Foreskin fibroblast (primary cell): ENCODE measurements at places on chromosomes 6 and 20.

GRCh38 chr6:9943026-9943425 is 471.8 kb downstream of the TFAP2A start:
- no peak for DNase-seq

- no peak for DNase-seq
Observed at GRCh38 chr20:53346335-53346648, 247.3 kb downstream of the ZNF217 start.

- no peak for DNase-seq
Observed at GRCh38 chr20:3630429-3630828, 32.8 kb downstream of the GFRA4 start.

GRCh38 chr20:49501917-49502316 is 19.4 kb upstream of the KCNB1 start:
- DNase-seq = no peak

GRCh38 chr6:108755257-108756240 is 92.7 kb upstream of the ARMC2 start:
- peak; percentile 51 for DNase-seq

DNA sequence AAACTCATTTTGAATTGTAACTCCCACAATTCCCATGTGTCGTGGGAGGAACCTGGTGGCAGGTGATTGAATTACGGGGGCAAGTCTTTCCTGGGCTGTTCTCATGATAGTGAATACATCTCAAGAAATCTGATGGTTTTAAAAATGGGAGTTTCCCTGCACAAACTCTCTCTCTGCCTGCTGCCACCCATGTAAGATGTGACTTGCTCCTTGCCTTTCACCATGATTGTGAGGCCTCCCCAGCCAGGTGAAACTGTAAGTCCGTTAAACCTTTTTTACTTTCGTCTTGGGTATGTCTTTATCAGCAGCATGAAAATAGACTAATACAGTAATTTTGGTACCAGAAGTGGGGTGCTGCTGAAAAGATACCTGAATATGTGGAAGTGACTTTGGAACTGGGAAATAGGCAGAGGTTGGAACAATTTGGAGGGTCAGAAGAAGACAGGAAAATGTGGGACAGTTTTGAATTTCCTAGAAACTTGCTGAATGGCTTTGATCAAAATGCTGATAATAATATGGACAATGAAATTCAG is 41.4 kb upstream of the SAMHD1 start:
- DNase-seq = no peak

DNA sequence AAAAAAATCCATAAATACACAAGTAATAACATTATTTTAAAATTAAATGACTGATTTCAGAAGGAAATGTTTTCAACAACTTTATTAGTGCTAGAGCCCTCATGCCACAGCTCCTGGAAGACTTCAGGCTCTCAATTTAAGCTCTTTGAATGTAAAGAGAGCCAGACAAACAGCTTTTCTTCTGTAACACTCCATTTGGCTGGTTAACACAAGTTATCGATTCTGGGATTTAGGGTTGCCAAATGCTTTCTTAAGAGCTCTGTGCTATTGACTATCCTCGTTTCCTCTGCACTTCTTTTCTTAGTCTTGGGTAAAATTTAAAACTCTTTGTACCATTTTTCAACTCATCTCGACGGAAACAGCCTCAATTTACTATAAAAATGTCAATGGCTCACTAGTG is 402.5 kb downstream of the PRKN start:
- DNase-seq = no peak

DNA sequence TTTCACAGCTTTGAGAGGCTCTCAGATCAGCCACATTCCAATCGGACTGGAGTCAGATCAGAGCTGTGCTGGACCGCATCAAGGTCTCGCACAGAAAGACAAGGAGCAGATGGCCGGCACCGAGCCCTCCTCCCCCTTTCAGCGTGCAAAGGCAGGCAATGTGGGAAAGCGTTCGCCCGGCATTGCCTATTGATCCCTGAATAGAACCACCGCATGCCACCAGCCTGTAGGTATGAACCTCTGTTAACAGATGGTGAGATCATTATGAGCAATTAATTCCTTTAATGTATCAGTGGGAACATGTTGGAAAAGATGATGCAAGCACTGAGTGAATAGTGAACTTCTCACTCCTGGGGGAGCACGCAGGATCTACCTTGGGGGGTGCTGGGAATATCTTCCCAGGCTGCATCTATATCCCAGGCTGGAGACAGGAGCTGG is 117.5 kb upstream of the ID4 start:
- DNase-seq = peak; percentile 78

- no peak for DNase-seq
Observed at GRCh38 chr20:36644032-36644705, 1.8 kb downstream of the SLA2 start.

- no peak for DNase-seq
Observed at GRCh38 chr6:103715269-103715668, 1144.5 kb downstream of the HACE1 start.

DNA sequence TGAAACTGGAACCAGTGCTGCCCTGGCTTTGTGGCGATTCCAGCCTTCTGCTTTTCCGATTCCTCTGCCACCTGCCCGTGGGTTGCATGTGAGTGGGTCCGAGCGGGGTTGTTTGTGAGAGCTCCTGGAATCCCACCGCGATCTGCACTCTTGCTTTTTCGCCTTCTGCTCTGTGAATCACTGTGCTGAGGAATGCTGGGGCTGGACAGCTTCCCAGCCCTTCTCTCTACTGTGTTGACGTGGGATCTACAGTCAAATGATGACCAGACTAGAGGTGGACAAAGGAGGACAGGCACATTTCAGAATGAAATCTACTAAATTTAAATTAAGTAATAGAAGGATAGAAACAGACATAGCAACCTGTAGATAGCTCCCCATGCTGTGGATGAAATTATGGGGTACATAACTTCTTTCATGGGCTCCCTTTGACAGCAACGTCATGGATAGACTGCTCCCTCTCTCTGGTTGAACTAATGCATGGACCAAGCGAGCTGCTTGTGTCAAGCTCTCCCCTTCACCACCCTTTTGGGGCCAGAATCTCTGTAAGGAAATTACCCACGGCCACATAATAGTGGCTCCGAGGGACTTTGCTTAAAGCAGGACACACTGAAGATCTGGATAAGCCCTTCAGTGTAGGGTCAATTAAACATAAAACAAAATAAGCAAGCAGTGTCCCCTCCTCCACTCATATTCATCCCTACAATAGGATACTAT is 2.0 kb downstream of the FNDC1 start:
- DNase-seq = peak; percentile 87

- DNase-seq = peak; percentile 65
Observed at GRCh38 chr20:5448449-5449118, 131.8 kb upstream of the PROKR2 start.

GRCh38 chr6:42407379-42407778 is 44.3 kb downstream of the TRERF1 start:
- peak; percentile 73 for DNase-seq

DNA sequence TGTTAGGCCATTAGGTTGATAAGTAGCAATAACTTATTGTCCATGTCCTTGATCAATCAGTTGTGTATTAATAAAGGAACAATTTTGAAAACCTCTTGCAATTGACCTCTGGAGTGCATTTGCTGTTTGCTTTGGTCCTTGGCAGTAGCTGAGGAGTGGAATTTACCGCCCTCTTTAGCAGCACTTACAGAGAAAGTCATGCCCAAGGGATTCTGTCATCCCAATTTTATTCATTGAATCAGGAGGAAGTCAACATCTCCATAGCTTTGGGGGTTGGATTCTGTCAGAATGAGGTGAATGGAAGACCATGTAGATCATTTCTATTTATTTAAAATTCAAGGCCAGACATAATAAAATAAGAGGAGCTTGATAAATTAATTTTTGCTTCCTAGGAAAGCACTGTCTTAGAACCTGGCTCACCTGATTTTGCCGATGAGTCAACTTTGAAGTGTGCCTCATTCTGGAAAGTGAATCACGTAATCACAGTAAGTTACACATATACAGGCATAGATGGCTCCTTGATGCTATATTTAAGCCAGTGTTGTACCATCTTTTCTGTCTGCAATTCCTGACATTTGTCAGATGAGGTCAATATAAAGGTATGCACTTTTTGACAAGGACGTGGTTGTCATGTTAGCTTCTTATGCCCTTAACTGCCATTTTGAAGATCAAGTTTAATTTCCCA is 128.7 kb upstream of the MLIP start:
- peak; percentile 51 for DNase-seq

DNA sequence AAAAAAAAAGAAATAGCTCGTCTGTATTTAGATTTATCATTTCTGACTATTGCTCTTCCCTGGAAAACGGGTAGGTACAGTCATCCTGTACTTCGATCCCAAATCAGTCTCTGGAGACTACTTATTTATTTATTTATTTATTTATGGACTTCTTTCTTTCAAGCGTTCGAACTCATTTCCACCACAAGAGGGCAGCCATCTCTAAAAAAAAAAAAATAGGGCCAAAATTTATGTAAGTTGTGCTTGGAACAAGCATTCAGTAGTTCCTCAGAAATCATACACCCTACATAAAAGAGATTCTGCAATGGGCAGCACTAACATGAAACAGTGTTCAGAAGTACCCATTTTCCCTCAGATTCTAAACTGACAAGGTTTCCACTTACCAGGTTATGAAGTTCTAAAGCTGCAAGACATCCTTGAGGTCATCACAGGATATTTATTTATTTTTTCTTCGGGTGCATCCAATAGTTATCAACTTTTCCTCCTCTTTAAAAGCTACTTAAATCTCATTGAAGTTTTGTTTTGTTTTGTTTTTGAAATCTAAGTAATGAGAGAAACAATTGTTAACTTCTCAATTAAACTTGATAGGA is 1.9 kb upstream of the BMP2 start:
- DNase-seq = no peak

DNA sequence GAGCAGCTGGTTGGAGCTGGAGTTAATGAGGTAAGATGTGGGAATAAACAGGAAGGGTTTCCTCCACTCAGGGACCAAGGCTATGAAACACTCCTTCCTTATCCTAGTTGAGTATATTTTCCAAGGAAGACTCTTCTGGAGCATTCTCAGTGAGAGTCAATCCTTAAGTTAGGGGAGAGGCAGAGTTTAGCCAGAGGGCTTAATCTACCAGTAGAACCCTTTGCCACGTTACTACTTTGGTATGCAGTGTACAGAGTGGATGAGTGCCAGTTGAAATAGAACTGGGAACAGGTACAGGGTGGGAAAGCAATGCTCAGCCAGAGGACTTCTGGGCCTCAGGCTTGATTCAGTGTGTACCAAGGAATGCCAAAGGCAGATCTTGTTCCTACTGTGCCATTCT is 114.3 kb downstream of the UBE3D start:
- DNase-seq = no peak

DNA sequence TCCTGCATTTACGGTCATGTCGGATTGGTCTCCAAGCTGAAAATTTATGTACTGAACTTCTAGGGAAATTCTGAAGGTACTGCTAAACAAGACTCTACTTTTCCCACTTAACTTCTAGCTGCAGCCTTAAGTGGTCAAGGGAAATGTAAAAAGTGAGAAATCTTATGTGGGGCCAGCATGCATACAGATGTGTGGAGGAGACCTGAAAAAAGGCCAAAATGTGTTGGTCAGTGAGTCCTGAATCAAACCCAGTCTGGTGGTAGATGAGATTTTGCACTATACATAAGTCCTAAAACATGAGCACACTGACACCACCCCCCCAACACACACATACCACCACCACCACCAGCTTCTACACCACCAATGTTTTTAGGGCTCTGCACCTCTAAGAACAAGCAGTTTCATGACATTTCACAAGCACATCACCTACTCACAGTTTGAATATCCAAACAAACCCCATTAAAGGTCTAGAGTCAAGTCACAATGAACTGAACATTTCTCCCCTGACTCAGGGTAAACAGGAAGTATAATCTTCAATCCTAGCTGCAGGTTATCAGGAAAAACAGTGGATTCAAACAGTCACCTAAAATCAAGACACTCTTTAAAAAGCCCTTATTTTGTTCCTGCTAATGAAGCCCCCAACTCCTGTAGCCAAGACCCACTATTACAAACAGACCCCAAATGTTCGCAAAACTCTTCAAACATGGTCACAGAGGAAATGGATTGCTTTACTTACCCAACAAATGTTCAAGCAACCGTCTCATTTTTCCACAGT is 1.6 kb downstream of the ZMYND8 start:
- DNase-seq = peak; percentile 69

- no peak for DNase-seq
Observed at GRCh38 chr20:39395478-39396291, 433.5 kb downstream of the DHX35 start.

GRCh38 chr6:116385459-116385802 is 14.7 kb downstream of the DSE start:
- DNase-seq = peak; percentile 68

DNA sequence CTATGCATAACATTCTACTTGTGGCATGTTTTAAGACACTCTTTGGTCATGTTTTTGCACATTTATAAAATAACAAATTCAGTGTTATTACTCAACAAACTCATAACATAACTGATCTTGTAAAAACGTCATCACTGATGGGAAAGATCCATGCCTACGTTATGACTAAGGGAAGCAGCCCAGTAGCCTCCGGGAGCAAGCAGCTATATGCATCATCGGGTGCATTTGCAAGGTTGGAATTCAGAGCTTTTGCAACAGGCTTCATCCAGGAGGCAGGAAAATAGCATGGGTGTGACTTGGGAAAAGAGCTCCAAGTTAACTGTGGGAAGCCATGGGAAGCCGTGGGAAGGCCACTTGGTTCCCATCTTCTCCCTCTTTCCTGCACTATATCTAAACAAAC is 271.6 kb upstream of the SGK1 start:
- DNase-seq = peak; percentile 98

- peak; percentile 83 for DNase-seq
Observed at GRCh38 chr20:50226093-50226974, 35.7 kb downstream of the CEBPB start.

GRCh38 chr6:121697921-121698320 is 262.5 kb downstream of the GJA1 start:
- no peak for DNase-seq

- no peak for DNase-seq
Observed at GRCh38 chr20:2658414-2659354, 5.3 kb downstream of the IDH3B start.

DNA sequence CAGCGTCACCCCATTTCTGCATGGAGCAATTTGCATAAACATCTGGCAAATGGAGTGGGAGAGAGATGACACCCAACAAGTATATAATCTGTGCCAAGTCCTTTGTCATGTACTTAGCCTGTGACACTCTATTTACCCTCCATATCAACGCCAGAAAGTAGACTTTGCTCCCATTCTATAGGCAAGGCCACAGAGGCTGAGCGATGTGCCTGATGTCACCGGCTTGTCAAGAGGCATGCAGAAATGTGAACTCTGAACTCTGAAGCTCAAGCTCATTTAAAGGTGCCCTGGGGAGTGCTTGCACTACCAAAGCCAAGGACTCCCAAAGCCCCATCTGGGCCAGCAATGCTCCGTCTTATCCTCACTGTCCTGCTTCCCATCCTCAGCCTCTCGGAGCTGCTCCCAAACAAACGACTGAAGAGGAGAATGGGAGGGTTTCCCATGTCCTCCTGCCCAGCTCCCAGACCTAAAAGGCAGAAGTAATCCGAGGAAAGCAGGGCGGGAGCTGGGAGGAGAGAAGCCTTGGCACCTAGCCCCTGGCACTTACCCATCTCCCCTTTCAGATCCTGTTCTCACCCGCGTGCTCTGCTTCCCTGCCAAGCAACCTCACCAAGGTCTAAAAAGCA is 9.2 kb downstream of the CPNE5 start:
- peak; percentile 61 for DNase-seq

- DNase-seq = no peak
Observed at GRCh38 chr6:3328145-3328544, 69.4 kb downstream of the PSMG4 start.

GRCh38 chr20:3082955-3083952 is 1.3 kb downstream of the AVP start:
- no peak for DNase-seq
